ENCODE measurements at places on chromosomes 4 and X. TPM values are rescaled to one million over a fixed set of nuclear protein-coding genes. Genes with fewer than 3 reads are reported as not detected.

The SSX5 gene
- not detected for total RNA-seq

GRCh38 chrX:119240356-119240755 is 4.3 kb downstream of the PGRMC1 start:
- DNase-seq, result no peak

DNA sequence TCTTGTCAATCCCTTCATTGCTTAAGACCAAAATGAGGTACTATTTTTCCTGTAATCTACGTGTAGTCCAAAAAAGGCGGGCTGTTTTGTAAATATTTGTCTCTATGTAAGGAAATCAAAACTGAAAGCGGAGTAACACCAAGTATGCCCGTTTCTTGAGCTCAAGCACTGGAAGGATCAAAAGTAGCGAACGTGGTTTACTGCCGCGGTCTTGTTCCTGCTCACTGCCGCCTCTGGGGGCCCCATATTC is 71.5 kb downstream of the AFF1 start:
- DNase-seq, result no peak

GRCh38 chr4:137754652-137755471 is 222.6 kb upstream of the PCDH18 start:
- no peak for DNase-seq

The SCRG1 gene
- 2.3 TPM for total RNA-seq

DNA sequence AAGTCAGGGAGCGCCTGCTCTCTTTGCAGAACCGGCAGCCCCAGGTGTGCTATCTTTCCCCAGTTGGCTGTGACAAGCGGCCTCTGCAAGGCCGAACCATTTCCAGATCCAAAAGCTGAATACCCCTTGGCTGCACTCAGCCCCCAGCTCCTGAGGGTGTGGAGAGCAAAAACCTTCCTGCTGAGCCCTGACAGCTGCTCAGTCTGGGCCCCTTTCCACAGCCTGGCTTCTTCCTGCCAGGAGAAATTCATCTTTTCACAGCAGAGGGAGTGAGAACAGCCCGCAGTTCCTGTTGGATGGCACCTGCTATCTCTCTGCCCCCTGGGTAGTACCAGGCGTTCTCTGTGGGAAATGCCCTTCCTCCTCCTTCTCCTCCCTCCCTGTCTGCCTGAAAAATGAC is 78.4 kb downstream of the DRD5 start:
- no peak for DNase-seq

DNA sequence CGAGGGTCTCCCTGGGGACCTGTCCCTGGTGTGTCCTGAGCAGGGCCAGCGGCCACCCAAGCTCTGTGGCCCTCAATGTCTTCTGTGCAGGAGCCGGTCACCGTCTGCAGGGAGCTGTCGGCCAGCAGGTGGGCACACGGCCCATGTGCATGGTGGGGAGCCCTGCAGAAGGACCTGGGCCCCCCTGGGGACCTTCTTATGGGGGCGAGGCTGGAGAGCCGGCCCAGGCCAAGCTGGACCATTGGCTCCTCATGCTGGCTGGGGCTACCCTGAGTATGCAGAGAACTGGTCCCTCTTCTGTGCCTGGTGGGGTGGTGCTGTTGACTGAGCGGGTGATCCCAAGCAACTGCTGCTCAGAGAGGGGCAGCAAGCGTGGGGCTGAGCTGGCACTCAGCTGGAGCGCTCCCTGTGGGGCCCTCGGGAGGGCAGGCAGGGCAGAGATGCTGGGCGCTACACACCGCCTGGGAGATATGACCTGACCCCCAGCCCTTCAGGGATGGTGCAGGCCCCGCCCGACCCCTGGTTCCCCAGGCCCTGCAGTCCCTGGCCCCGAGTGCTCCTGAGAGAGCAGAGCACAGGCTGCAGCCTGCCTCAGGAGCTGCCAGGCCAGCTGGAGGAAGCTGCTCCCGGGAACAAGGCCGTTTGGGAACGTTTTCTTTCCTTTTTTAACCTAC is 14.8 kb downstream of the NAT8L start:
- no peak for DNase-seq

DNA sequence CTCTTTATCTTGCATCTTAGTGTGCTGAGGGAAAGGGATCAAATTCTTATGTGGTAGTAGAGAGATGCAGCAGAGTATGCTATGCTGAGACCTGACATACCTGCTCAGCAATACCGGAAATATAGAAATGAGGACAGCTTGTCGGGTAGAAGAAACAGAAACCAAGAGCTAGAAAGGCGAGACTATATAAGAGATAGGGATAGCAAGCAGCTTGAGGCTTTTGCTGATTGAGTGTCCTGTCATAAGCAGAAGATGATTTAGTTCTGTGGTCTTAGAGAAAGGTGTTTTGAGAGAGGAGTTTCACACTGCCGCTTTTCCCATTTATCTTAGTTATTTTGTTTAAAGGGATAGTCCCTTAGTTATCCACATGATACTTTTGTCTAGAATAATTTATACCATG is 31.7 kb downstream of the USP9X start:
- no peak for DNase-seq

The PRKG2 gene
- total RNA-seq, result not detected

DNA sequence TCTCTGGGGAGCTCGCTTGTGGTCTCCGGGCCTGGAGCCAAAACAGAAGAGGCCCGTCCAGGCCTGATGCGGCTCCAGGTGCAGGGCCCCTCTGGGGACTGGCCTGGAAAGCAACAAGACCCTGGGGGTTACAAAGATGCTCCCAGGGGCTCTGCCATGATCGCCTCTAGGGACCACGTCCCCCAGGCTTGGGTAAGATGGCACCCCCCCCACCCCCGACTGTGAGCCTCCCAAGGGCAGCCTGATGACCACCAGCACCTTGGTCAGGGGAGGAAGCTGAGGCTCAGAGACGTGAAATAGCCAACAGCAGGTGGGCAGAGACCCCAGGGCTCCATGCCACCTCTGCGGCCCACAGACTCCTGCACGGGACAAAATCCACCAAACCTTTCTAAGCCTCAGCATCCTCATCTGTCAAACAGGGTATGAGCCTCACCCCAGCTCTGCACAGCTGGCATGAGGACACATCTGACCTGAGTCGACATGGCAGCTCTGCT is 25.4 kb downstream of the C4orf50 start:
- no peak for DNase-seq
